Kidney capillary endothelial cell (primary cell): ENCODE measurements at places on chromosomes 11 and 22.

GRCh38 chr11:100841711-100842407 is 154.8 kb downstream of the ARHGAP42 start:
- DNase-seq = no peak

- DNase-seq = no peak
These were observed 44.5 kb downstream of the SMCO4 start for GRCh38 chr11:93498641-93499040.

GRCh38 chr22:24285245-24285644 is 14.6 kb downstream of the SPECC1L start:
- DNase-seq = no peak

DNA sequence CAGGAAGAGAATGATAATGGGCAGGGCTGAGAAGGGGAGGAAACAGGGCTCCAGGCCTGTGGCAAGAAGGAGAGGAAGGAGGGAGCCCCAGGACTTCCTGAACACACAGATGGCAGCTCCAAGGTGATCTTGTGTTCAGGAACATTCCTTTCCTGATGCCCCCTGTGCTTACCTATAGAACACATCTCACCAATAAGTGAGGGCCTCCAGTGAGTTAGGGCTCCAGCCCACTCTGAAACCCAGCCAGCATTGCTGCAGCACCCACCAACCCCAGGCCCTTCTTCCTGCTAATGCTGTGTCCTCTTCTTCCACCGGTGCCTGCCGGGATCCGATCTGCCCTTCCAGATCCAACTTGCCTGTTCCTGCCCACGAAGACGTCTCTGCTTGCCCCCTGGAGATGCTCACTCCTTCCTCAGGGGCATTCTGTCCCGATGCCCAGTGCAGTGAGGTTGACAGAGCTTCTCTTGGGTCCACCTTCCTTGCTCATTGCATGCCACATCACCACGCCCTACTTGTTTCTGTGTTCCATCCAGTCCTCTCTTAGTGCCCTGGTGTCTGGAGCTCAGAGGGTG is 17.4 kb downstream of the ANKK1 start:
- no peak for DNase-seq

DNA sequence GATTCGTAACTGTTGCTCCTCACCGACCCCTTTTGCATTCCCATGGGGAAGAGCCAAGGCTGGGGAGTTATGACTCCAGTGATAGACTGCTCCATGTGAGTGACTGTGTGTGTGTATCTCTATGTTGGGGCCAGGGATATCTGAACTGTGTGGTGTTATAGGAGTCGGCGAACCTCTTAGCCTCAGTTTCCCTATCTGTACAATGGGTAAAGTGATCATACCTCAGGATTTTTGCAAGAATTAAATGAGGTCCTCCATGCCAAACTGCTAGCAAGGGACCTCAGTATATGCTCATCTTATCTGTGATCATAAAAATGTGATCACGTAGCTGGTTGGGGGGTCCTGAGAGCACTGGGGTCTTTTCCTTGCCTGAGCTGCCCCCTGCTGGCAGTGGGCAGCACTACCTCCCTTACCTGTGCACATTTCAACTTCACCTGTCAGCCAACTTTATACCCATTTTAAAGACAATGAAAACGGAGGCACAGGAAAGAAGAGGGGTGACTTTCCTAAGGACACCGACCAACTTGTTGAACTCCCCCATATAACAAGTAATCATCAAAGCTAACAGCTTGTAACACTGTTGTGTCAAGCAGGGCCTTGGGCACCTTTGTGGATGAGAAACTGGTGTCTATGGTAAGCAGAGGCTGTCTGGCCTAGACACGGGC is 1.4 kb upstream of the DPP3 start:
- no peak for DNase-seq

DNA sequence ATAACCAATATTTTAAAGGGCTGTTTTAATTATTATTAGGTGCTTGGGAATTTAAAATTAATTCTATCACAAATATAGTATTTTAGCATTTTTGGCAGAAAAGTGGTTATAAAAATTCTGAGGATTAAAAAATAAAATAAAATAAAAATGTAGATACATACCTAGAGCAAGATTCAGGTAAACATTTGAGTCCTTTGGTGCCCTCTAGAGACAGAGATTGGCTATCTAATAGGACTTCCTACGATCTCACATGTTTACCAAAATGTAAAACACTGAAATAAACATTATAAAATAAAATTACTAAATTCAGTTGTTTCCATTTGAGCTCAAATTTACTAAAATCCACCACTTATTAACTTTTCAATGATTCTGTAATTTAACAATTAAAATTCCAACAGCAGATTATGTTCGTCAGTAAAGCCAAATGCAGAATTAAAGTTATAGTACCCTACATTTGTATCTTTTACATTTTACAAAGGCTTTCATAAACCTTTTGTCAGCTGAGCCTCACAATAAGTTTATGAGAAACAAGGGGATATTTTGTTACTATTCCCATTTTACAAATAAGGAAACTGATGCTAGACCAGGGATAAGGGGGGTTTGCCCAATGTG is 27.7 kb downstream of the SLC36A4 start:
- DNase-seq = no peak

DNA sequence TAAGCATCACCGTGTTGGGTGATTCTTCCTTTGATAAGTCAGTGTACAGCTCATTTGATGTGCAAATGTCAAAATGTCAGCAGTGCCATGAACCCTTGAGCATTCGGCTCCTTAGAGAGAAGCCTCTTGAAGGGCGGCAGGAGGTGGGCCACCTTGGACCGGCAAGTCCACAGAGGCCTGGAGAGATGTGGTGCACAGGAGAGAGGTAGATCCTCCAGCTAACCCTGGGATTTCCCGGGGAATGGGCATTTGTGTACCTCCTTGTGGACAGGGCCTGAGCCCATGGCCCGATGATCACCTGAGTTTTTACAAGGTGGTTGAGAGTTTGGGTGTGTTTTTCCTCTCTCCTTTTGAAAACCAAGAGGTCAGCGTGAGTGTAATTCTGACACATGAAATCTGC is 133.2 kb upstream of the RCN1 start:
- no peak for DNase-seq
